ENCODE measurements at places on chromosomes 5 and 9. TPM values are rescaled to one million over a fixed set of nuclear protein-coding genes. Genes with fewer than 3 reads are reported as not detected.

DNA sequence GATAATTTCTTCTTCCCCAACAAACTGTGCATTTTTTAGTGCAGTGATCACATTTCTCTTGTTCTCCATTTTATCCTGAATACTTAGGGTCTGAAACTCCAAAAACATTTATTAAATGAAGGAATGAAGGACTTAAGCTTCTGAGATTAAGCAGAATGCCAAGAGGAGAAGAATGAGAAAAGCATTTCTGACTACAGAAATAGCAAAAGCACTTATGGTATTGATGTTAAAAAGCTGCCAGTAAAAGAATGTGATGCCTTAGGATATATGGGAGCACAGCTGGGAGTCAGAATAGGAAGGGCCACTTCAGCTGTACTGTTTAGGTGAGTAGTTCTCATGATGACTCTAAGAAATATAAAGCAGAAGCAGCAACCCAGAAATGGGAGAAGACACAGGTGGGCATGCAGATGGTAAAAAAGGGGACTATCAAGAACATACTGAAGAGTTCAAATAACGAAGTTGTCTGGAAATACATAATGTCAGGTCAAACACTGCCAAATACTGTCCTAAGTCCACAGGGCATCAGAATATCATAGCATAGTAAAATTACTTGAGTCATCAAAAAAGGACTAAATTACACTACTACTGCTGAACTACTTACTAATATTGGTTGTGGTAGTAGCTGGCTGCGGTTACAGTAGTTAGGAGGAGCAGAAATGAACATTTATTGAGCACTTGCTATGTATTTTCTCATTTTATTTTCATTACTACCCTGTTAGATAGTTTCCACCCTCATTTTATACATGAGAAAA lies 132.7 kb downstream of the MAPKAP1 start:
- DNase-seq, result no peak

DNA sequence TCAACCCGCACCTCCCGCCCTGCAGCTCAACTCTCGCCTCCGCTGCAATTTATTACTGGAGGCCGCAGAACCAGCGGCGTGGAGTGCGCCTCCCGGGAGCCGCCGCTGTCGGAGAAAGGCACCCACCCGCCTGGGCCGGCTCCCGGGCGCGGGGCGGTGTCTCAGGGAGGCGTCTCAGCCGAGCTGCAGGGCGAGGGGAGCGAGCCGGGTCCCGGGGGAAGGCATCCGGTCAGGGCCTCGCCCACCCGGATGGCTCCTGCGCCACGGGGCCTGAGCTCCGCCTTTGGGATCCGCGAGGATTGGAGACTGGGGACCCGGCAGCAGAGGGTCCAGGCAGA lies 32.9 kb downstream of the TSPAN17 start:
- no peak for DNase-seq

PCDHGB6 gene
- total RNA-seq, result 7.4 TPM

TXNDC8 gene
- total RNA-seq, result not detected

PLPPR1 gene
- total RNA-seq, result not detected

SLC46A2 gene
- total RNA-seq, result not detected

ZNF879 gene
- total RNA-seq, result 6.9 TPM
